ENCODE measurements at places on chromosomes 16 and 17.

GRCh38 chr17:1107777-1108477 is 71.9 kb downstream of the ABR start:
- peak; percentile 26 for DNase-seq

GRCh38 chr17:72572604-72573491 is 452.0 kb downstream of the SOX9 start:
- DNase-seq: peak; percentile 32

DNA sequence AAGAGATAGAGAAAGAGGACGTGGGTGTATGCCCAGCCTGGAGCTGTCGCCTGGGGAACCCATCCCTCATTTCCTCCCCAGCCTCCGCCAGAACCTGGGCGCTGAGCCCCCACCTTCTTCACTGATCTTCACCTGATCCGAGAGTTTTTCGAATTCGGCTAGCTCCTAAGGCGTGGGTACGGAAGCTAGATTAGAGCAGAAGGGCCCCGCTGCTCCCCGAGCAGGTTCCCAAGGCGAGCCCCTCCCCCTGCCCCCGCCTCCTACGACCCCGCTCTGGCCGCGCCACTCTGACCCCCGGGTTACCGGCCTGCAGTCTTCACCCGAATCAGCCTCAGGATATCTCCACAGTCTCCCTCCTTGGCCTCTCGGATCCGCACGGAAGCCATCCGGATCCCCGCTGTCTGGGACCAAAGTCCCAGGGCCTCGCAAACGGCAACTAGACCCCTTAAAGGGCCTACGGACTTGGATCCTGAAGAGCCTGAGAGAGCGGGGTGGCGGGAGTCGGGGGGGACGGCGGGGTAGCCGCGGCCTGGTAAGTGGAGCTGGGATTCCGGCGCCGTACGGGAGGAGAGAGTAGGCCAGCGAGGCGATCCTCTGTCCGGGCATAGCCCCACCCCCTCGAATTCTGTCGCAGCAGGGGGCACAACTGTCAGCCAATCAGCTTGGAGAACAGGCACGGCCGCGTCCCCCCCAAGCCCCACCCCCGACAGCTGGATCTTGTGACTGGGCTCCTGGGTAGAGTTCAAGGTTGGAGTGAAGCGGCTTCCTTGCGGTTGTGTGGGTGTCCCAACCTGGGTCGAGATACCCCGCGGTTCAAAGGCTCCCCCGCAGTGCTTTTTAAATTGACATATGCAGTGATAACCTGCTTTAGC is at the start of gene SAT2:
TSS of gene SAT2 (minus strand) at position 572 of the 872 bp plus-strand sequence. CDS start at position 386, 186 bp downstream.
- peak; percentile 97 for DNase-seq

DNA sequence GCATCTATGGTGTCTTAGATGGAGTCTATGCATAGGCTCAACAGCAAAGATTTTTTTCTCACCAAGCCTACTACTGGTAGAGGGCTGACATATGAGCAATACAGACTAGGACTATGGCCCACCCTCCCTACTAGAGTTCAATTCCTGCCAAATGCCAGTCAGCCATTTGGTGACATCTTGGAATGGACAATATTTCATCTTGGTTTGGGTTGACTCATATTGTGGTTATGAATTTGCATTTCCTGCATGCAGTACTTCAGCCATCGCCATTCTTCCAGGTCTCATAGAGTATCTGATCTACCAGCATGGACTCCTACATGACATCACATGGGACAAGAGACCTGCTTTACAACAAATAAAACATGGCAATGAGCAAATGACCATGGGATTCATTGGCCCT is 778.1 kb upstream of the SOX9 start:
- no peak for DNase-seq

DNA sequence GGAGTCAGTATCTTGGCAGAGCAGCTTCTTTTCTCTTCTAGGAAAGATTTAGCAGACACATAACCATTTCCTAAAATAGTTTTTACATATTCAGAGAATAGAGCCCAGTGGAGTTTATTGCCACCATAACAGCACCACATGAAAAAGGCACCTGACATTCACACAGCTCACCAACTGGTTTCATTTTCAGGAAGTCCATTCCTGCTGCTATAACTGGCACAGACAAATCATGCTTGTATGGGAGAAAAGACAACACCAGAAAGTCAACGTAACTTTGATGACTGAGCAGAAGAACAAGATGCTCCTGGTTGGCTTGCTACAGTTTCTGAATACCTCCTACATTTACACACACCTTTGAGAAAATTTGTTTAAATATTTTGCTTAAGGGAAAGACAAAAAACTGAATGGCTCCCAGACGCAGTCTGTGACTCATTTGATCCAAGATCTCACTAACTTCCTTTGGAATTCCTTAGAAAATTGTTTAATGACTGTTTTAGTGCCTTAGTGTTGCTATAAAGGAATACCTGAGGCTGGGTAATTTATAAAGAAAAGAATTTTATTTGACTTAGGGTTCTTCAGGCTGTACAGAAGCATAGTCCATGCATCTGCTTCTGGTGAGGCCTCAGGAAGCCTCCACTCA is 1380.6 kb downstream of the CDH8 start:
- DNase-seq: no peak

- DNase-seq: no peak
These were observed 143.1 kb upstream of the SDK2 start for GRCh38 chr17:73787076-73788059.

DNA sequence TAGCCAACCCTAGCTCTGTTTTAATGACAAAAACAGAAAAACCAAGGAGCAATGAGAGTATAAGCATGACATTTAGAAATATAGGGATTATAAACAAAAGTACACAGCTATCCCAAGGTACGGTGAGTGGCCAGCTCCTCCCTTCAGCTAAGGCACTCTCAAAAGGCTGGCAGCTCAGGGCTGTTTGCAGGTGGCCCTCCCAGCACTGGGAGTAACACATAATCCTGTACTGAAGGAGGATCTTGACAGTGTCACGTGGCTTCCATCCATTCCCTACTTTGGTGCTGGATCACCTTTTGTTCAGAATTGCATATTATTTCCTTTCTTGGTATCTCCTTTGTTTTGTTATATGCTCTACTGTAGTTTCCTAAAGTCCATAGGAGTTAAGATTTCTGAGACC is 500.8 kb downstream of the KCNJ18 start:
- no peak for DNase-seq

DNA sequence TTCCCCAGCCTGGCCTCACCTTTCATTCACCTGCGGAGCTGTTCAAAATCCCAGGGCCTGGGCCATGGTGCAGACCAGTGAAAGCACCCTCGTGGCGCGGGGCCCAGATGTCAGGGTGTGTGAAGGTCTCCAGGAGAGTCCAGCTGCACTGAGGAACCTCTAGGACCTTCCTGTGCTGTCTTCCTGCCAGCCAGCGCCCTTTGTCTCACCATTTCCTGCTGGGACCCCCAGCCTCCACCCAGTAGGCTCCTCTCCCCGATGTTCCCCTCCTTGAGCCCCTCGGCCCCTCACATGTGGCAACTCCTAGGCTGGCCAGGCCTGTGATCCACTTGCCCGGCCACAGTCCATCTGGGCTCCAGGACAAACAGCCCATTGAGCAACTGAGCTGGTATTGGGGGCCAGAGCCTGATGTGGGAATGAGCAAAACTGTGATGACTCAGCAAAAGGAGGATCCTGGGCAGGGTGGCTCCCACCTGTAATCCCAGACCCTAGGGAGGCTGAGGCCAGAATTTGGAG is 677 bp downstream of the SULT1A2 start:
- peak; percentile 48 for DNase-seq

GRCh38 chr17:9484789-9485188 is 90.8 kb downstream of the STX8 start:
- DNase-seq: no peak

GRCh38 chr17:48236681-48237134 is 129.1 kb downstream of the SNX11 start:
- peak; percentile 83 for DNase-seq

- DNase-seq: no peak
These were observed 63.4 kb downstream of the CYTH1 start for GRCh38 chr17:78718575-78719208.

GRCh38 chr16:11409398-11409797 is 64.1 kb downstream of the RMI2 start:
- no peak for DNase-seq

- no peak for DNase-seq
These were observed 27.4 kb upstream of the NAGLU start for GRCh38 chr17:42508426-42509165.

GRCh38 chr17:54235571-54235970 is 412.8 kb downstream of the KIF2B start:
- DNase-seq: no peak

- DNase-seq: no peak
These were observed 13.1 kb downstream of the SLC22A31 start for GRCh38 chr16:89187032-89187769.

DNA sequence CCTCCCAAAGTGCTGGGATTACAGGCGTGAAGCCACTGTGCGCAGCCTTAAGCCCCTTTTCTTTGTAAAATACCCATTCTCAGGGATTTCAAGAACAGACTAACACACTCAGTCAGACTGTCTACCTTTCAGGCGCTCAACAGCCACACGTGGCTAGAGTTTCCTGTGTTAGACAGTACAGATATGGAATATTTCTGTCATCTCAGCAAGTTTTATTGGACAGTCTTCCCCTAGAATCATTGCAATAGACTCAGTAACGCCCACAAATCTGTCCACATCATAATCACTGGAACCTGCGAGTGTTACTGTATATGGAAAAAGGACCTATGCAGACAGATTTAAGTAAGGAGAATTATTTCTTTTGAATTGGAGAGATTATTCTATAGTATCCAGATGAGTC is 160.5 kb downstream of the RBFOX1 start:
- DNase-seq: no peak

- DNase-seq: no peak
These were observed 171.0 kb downstream of the ZFHX3 start for GRCh38 chr16:72876981-72877373.

- no peak for DNase-seq
These were observed 58.8 kb downstream of the SLFN11 start for GRCh38 chr17:35314415-35315216.

GRCh38 chr17:78044280-78044835 is 84.2 kb downstream of the TMC6 start:
- DNase-seq: no peak

DNA sequence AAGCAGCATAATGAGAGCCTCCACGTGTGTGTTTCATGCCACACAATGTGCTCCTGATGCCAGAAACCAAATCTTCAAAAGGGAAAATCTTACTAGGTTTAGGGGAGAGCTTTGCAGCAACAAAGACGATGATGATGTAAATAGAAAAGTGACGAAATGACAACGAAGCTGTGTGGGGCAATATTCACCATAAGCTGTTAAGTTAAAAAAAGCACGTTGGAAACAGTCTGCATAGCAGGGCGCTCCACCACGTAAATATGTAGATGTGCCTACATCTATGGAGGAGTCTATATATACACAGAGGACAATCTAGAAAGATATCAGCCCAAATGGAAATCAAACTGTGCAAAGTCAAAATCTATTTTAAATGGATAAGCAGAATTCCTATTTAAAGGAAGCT is 61.0 kb downstream of the RPH3AL start:
- DNase-seq: no peak

GRCh38 chr16:1258906-1259759 is 3.3 kb downstream of the TPSD1 start:
- peak; percentile 45 for DNase-seq

DNA sequence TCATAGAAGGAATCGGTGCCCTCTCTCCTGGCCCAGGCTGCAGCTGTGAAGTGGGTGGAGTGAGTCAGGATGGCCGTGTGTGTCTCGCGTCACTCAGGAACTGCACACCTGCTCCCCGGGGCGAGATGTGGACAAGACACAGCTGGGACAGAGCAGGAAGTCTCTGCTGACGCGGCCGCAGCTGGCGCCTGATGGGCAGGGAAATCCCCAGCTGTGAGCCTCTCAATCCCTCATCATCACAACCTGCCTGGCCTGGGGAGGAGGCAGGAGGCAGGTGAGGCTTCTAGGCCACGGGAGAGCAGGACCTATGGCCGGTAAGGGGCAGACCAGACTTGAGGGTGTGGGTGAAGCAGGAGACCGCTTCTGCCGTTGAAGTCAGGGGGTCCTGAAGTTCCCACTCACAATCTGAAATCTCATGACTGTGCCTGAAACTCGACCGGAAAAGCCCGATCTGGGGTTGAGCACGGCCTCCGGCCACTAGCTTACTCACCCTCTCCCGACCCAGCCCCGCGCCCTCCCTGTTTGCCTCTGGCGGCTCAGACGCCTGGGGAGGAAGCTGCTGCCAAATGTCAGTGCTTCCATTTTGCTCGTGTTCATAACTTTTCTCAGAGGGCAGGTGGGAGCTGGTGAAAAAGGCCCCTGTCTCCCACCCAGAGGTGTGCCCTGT is 1.1 kb upstream of the TRPV3 start:
- peak; percentile 74 for DNase-seq

DNA sequence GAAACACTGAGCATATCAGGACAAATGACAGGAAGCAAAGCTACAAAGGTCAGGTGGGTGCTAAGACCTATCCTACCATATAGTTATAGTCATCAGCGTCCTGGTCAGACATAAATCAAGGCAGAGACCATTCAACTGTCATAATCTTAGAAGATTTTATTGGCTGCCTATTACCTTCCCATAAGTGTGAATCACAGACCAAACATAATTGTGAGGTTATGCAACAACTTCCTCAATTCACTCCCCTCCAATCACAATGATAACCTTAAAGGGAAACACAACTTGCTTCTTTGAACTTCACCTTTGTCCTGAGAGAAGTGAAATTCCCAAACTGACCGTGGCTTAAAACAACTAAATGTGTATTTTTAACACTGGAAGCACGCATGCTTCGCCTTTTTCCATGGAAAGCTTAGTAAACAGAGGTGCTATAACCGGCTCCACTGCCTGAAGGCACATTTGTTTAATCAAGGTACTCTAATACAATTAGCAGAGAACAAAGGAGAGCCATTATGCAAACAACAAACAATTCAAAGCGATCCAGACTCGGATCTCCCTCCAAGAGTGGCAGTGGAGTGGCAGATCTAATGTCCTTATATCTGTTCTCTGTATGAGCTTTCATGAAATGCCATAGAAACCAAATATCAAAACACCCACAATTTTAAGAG is 84.9 kb downstream of the TMEM114 start:
- DNase-seq: no peak

DNA sequence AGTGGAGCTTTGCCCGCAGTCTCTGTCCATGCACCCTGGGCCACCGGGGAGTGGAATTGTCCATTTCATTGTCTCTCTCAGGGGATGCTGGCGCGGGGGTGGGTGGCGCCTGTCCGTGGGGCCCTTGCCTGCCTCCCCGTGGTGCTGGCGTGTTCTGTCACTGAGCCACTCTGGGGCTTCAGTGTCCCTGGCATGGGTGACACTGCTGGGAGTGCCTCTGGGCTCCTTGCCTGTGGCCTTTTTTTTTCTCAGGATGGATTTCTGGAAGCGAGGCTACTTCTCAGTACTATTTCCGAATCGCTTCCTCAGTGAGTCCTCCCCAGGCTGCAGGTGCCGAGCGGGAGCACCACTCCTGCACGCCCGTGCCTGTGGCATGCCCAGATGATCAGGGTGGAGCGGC is 55.0 kb downstream of the PDPK1 start:
- DNase-seq: no peak

DNA sequence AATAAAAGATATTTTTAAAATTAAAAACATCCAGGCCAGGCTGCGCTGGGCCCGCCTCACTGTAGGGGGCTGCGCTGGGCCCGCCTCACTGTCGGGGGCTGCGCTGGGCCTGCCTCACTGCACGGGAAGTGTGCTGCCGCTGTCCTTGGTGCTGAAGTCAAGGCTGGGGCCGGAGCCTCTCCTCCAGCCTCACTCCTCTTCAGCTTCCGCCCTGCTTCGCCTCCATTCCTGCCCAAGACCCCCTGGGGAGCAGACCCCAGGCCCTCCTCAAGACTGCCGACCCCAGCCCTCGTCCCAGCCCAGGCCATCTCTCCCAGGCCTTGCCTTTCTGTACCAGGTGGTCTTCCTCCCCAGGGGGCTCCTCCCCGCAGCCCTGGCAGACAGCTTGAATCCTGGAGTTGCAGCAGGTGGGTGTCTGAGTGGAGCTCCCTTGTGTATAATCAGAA is 26.2 kb downstream of the ENDOV start:
- peak; percentile 35 for DNase-seq
